Subcutaneous preadipocyte (primary cell): ENCODE measurements at places on chromosomes 13 and 19. TPM values are rescaled to one million over a fixed set of nuclear protein-coding genes. Genes with fewer than 3 reads are reported as not detected.

VSTM2B gene
- total RNA-seq = not detected in 2 replicates

ZNF83 gene
- total RNA-seq = 34.5 and 38.5 TPM in 2 replicates

FFAR1 gene
- total RNA-seq = not detected in 2 replicates

KLK1 gene
- 0.37 TPM in 1 of 2 replicates, not detected in the other for total RNA-seq

TEX26 gene
- total RNA-seq = not detected in 2 replicates

FFAR3 gene
- total RNA-seq = not detected in 2 replicates

OR7D2 gene
- total RNA-seq = not detected in 2 replicates
